Progenitor cell of endocrine pancreas (in vitro differentiated cells): ENCODE measurements at places on chromosomes 7 and 10. TPM values are rescaled to one million over a fixed set of nuclear protein-coding genes. Genes with fewer than 3 reads are reported as not detected.

Gene ACTL6B
- total RNA-seq = 4.1 and 4.2 TPM in 2 replicates

Gene PRPF18
- 17.1 and 18.8 TPM in 2 replicates for total RNA-seq

Gene PRLHR
- 1.5 and 1.7 TPM in 2 replicates for total RNA-seq

Gene STEAP1B
- 0.89 and 1.2 TPM in 2 replicates for total RNA-seq

Gene ADARB2
- total RNA-seq = 1.3 and 1.5 TPM in 2 replicates

Gene NYAP1
- total RNA-seq = 4.6 and 4.9 TPM in 2 replicates

Gene SPAG6
- total RNA-seq = 8.5 and 8.9 TPM in 2 replicates

Gene PTPN12
- total RNA-seq = 131 and 140 TPM in 2 replicates

Gene TAS2R3
- total RNA-seq = 3.1 and 3.9 TPM in 2 replicates

Gene NPFFR1
- not detected in 2 replicates for total RNA-seq

Gene SPDYE6
- total RNA-seq = not detected in 2 replicates

Gene SLC13A1
- total RNA-seq = not detected in 2 replicates

Gene CALHM1
- not detected in 2 replicates for total RNA-seq

Gene APBB1IP
- total RNA-seq = 0.24 and 0.38 TPM in 2 replicates

Gene CADPS2
- total RNA-seq = 4.3 and 6.1 TPM in 2 replicates

Gene ANKRD61
- total RNA-seq = 0.22 and 0.47 TPM in 2 replicates

Gene PCLO
- 8.9 and 11.9 TPM in 2 replicates for total RNA-seq

Gene LIPK
- not detected in 2 replicates for total RNA-seq

Gene FAM20C
- total RNA-seq = 32.9 and 33.3 TPM in 2 replicates

Gene RAB19
- 12.2 and 14.0 TPM in 2 replicates for total RNA-seq

Gene FAM25C
- total RNA-seq = not detected in 2 replicates

Gene CPED1
- total RNA-seq = 0.80 and 1.1 TPM in 2 replicates

Gene UTF1
- not detected in 2 replicates for total RNA-seq

Gene ARHGAP22
- total RNA-seq = 3.8 and 4.7 TPM in 2 replicates

Gene GRM8
- total RNA-seq = 4.2 and 4.5 TPM in 2 replicates

Gene INSYN2A
- total RNA-seq = not detected in 2 replicates

Gene CACNB2
- 4.9 and 6.5 TPM in 2 replicates for total RNA-seq

Gene EGR2
- total RNA-seq = 0.71 and 1.1 TPM in 2 replicates

Gene CTNNA3
- total RNA-seq = 1.7 and 3.4 TPM in 2 replicates

Gene LFNG
- 9.7 and 10.6 TPM in 2 replicates for total RNA-seq

Gene GNAT3
- not detected in 2 replicates for total RNA-seq

Gene PLAU
- 0.38 and 0.93 TPM in 2 replicates for total RNA-seq

Gene SPDYE16
- 0.31 and 0.47 TPM in 2 replicates for total RNA-seq

Gene UNCX
- total RNA-seq = not detected in 2 replicates

Gene PPP1R3C
- 29.5 and 30.0 TPM in 2 replicates for total RNA-seq

Gene LRRD1
- 0.31 and 0.34 TPM in 2 replicates for total RNA-seq

Gene IKZF1
- 0.36 and 0.42 TPM in 2 replicates for total RNA-seq

Gene ARHGAP12
- 41.8 and 43.5 TPM in 2 replicates for total RNA-seq

Gene CASP7
- total RNA-seq = 11.6 and 12.8 TPM in 2 replicates

Gene EVX1
- total RNA-seq = not detected in 2 replicates

Gene CH25H
- total RNA-seq = not detected in 2 replicates

Gene SPDYE8
- 0.22 TPM in 1 of 2 replicates, not detected in the other for total RNA-seq

Gene DYDC2
- 1.4 and 1.8 TPM in 2 replicates for total RNA-seq

Gene PAX2
- total RNA-seq = not detected in 2 replicates

Gene NXPH1
- total RNA-seq = not detected in 2 replicates
